ENCODE measurements at places on chromosomes 12 and 14. TPM values are rescaled to one million over a fixed set of nuclear protein-coding genes. Genes with fewer than 3 reads are reported as not detected.

GRCh38 chr14:31932675-31933074, 144.4 kb upstream of the ARHGAP5 start:
- no peak for DNase-seq
- H3K4me1 ChIP-seq, result peaks cover 6% of the 10 kb centered on the region
- H3K27me3 ChIP-seq, result no peaks in the 10 kb centered on the region
- H3K27ac ChIP-seq, result no peak overlapping the region

- H3K27ac ChIP-seq, result no peak overlapping the region
- no peaks in the 10 kb centered on the region for H3K27me3 ChIP-seq
- H3K4me1 ChIP-seq, result no peaks in the 10 kb centered on the region
- no peak overlapping the region for H3K4me3 ChIP-seq
- peaks cover 11% of the 10 kb centered on the region for H3K36me3 ChIP-seq
These were observed 96.1 kb upstream of the DACT1 start for GRCh38 chr14:58541633-58542022.

DNA sequence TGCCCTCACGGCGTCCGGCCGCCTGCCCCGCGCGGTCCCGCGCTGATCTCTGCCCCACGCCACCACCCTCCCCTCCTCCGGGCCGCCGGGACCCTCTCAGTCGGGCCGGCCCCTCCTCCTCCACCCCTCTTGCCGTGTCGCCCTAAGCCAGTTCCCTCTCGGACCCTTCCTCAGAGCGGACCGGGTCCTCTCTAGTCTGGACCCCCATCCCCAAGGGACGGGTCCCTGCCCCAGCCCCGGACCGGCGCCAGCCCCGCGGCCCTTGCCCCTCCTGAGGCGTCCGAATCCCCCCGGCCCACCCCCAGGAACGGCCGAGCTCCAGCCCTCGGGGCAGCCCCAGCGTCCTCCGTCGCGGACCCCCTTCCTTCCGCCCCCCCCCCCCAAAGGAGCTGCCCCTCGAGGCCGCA, 485 bp downstream of the PPP4R4 start:
- H3K27ac ChIP-seq, result peak overlapping the region; percentile 81
- DNase-seq, result no peak
- H3K27me3 ChIP-seq, result peaks cover 41% of the 10 kb centered on the region

Gene GPRC5A
- 0.58 TPM for total RNA-seq

Gene WNT1
- not detected for total RNA-seq

Gene LUM
- total RNA-seq, result 51.3 TPM

DNA sequence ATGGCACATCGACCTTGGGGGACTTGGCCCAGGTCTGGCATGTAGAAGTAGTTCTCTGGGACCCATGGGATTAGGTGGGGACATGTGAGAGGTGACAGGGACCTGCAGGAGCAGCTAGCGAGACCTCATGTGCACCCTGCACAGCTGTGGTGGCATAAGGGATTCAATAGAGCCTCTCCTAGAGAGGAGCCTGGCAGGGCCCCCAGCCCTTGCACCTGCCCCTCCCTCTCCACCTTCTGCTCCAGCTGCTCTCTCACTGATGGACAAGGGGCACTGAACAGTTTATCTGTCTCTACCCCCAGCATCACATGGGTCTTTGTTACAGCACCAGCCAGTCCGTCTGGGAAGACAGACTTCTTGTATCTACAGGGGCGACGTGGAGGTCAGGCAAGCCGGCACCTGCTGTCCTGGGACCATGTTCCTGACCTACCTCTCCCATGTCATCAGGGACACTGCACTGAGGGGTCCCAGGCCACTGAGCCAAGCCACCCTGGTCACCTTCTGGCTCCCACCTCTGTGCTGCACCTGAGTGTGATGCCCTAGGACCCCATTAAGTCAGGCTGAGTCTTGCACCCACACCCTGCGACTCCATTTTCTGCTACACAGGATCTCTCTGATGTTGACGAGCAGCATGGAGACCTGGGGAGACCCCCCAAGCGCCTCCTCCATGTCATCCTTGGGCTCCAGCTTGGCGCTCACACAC, 32.6 kb downstream of the DDX11 start:
- H3K27ac ChIP-seq, result no peak overlapping the region
- H3K36me3 ChIP-seq, result peaks cover 9% of the 10 kb centered on the region
- no peak overlapping the region for H3K4me3 ChIP-seq
- peaks cover 17% of the 10 kb centered on the region for H3K4me1 ChIP-seq
- DNase-seq, result no peak

DNA sequence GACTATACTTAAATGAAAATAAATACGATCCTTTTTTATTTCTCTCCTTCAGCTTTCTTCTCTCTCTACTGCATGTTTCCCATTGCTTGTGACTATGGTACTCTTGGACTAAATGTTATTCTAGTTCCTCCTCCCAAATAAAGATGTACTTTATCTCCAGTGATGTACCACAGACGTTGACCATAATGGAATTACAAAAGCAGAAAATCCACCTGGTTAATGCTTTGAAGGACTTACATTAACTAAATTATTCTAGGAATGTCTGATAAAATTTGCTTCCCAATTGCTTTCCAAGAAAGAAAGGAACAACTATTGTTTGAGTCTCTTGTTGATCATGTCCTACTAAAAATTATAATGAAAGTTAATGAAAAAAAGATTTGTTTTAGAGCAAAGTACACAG, 71.8 kb downstream of the NTN4 start:
- no peaks in the 10 kb centered on the region for H3K36me3 ChIP-seq
- no peaks in the 10 kb centered on the region for H3K27me3 ChIP-seq
- no peak overlapping the region for H3K4me3 ChIP-seq
- H3K27ac ChIP-seq, result no peak overlapping the region
- no peak for DNase-seq

DNA sequence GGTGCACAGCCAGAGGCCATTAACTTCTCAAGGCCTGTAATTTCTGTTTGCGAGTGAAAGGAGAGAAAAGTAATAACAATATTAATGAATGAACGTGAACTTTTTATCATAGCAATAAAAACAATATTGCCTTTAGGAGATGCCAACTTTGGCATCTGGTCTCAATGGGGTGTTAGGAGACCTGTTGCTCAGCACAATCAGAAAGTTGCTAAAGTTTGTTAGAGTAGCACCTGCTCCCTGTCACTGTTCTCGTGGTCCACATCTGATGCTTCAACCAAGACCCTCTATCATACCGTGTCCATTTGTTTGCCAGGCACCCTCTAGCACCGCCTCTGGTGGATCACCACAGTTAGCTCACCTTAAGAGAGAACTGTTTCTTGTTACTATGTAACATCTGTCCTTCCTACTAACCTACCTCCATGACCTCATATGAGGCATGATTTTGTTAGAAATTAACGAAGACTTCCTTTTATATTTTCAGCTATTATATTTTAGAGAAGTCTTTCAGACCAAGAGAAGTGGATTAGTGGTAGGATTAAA, 12.5 kb upstream of the CLEC4E start:
- H3K4me3 ChIP-seq, result no peak overlapping the region
- H3K27me3 ChIP-seq, result no peaks in the 10 kb centered on the region
- no peaks in the 10 kb centered on the region for H3K36me3 ChIP-seq
- H3K4me1 ChIP-seq, result no peaks in the 10 kb centered on the region

Gene HOXC4
- total RNA-seq, result 3.5 TPM
